ENCODE measurements at places on chromosomes 11 and 22. TPM values are rescaled to one million over a fixed set of nuclear protein-coding genes. Genes with fewer than 3 reads are reported as not detected.

GRCh38 chr22:27748349-27748748 is 53.2 kb downstream of the MN1 start:
- DNase-seq = no peak

GRCh38 chr22:48171271-48171691 is 1408.8 kb downstream of the TBC1D22A start:
- DNase-seq = no peak

GRCh38 chr11:60085909-60086308 is 2.6 kb upstream of the MS4A2 start:
- DNase-seq = no peak

DNA sequence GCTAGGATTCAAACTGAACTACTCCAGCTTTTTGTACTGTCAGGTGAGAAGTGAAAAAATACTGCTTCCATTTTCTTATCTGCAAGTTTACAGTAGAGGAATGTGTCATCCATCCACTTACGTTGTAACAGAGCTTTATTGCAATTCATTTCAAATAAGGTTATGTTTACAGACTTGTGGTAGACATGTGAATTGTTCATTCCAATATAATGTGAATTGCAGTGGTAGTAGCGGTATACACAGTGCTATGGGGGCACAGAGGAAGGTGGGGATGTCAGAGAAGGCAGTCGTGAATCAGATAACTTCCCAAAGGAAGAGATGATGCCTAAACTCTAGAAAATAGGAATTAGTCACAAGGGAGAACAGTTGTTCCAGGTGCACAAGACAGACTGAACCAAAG is 42.5 kb downstream of the CEP57 start:
- no peak for DNase-seq

DNA sequence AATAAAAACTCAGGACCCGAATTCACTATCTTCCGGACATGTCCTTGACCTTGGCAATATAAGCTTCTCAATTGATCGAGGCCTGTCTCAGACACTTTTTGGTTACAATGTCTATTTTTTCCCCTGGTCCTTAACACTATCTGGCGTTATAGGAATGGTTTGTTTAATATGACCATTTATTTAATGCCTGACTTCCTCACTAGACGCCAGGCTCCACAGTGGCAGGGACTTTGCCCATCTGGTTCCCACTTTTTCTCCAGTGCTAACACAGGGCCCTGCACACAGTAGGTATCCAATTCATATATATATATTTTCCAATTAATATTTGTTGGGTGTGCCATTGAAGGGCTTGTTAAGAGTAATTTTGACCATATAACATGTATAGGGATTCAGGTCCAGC is 7.9 kb upstream of the CBX6 start:
- no peak for DNase-seq

DNA sequence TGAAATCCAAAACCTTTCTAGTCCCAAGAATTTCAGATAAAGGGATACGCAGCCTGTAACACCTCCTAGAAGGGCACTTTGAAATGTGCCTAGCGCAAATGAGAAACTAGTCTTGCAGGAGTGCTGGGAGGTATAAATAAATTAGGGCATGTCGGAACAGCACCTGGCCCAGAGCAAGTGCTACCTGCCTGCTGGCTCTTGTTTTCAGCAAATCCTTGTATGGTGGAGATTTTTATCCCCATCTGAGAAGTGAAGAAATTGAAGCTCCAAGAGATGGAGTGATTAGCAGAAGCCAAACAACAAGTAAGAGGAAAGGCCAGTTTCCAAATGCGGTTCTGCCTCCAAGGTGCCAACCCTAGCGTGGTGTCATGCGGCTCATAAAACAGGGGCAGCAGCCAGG is 36.7 kb upstream of the TFIP11 start:
- DNase-seq = no peak

- DNase-seq = no peak
These were observed 23.8 kb upstream of the OAF start for GRCh38 chr11:120186774-120187591.

DNA sequence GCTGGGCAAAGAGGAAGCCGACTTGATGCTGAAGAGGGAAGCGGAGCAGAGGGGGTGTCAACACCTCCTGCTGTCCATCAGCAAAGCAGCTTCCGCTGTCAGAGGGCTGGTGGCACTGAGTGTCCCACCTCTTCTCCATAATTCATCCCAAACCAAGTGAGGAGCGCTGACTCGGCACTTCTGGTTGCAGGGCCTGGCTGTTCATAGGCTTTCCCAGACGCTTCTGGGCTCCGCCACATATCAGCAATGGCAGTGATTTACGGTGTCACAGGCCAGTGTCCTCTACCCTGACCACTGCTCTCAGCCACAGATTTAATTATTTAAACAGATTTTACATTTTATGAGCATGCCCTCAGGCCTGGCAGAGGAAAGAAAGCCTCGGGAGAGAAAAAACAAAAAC is 70.1 kb upstream of the TENM4 start:
- DNase-seq = no peak

- no peak for DNase-seq
These were observed 60.1 kb downstream of the RAB30 start for GRCh38 chr11:83011333-83012167.

- no peak for DNase-seq
These were observed 9.4 kb upstream of the SOX6 start for GRCh38 chr11:16365581-16366228.

DNA sequence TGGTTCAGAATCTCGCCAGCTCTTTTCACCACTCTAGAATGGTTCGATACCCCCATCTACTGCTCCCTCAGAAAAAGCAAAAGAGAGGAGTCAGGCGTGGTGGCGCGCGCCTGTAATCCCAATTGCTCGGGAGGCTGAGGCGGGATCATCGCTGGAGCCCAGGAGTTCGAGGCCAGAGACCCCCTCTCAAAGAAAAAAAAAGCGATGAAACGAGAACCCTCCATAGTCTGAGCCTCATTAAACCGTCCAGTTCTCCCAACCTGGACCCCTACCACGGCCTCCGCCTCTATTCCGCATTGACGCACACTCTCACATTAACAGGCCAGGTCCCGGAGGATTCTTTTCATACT is 439 bp downstream of the SPA17 start:
- DNase-seq = no peak

DNA sequence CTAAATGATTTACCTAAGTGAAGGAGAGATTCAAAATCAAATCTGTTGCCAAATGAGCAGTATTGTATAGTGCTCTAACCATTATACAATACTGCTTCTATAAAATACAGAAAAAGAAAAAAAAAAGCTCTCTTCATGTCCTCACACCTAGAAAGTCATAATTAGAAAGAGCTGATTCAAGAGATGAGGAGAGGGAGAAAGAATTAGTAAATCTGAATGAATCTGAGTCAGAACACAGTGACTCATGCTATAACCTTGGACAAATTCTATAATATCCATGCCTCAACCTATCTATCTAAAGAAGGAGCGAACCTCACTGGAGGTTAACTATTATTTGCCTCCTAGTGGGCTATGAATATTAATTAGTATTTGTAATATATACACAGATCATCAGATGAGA is 29.4 kb downstream of the AMBRA1 start:
- DNase-seq = no peak

GRCh38 chr11:126514061-126514693 is 158.7 kb downstream of the ST3GAL4 start:
- no peak for DNase-seq

DNA sequence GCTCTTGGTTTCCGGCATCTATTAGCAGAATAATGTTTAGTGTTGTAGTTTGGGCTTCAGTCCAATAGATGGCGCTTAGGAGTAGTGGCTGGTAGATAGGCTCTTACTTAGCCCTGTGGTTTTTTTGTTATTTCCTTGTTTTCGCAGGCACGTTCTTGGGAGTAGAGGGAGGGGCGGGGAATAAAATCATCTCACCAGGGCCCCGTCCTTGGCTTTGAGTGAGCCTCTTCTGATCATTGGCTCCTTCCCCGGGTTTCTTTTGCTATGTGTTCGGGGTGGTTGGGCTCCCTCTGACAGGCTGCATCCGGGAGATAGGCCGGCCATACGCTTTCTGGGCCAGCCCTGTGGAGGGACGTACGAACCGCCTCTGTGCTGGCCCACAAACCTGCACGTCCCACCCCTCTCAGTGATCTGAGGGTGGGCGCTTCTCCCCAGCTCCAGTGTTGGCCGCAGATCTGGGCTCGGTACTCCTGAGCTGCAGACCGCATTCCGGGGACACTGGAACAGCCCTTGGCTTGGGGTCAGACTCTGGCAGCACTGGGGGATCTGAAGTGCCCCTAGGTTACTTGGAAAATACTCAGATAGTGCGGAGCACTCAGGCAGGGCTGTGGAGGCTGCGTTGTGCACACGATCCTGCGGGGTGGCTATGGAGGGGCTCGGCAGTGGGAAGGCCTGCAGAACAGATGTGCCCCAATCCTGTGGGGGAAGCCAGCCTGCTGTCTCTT is 217.0 kb downstream of the DYNC2H1 start:
- DNase-seq = peak; percentile 27

GRCh38 chr11:58003036-58003435 is 20.6 kb upstream of the OR9Q1 start:
- no peak for DNase-seq

- DNase-seq = no peak
These were observed 54.9 kb downstream of the MTNR1B start for GRCh38 chr11:93024369-93024768.

DNA sequence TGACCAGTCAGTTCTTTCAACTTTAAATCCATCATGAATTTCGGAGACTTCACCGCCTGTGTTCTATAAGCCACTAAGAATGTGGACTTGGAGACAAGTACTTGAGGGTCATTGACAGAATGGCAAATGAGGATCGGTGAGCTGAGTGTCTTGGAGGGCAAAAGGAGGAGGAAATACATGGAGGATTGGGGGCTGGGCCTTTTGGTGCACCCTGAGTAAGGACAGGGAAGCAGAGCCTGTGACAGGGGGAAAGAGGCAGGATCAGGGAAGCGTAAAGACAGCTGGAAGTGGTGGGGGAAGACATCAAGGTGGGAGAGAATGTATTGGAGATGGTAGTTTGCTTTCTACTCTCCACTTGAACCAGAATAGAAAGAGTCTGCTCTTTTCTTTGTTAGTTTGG is 70.4 kb upstream of the MTMR2 start:
- no peak for DNase-seq

DNA sequence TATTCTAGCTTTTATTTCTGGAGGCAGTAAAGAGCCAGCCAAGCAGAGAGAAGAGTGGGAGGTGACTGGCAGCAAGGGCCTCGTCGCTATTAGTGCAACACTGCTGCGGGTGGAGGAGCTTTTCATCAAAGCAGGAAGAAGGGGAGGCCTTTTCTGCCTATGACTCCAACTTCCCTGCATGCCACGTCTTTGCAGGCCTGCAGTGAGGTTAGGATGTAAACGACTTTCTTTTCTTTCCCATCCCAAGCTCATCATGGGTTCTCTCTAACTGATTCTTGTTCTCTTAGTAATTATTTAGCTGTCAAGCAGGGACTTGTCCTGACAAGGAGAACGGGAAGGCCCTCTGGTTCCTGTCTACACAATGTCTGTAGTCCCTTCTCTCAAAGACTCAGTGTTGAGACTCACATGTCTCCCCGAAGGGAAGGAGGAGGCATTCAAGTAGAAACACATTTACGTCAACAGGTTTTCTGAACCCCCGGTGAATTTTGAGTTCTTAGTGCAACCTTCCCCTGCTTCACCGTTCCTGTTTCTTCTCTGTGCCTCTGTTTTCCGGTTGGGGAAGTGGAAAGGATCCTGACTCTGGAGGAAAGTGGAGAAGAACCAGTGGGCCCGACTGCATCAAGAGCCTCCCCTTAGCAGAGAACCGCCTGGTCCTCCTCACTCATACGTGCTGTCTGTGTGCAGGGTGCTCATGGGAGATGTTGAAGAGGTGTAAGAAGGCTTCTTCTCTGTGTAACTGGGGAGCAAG is 56.9 kb downstream of the PACS1 start:
- peak; percentile 80 for DNase-seq

- peak; percentile 73 for DNase-seq
These were observed 7.3 kb downstream of the USP47 start for GRCh38 chr11:11848891-11849746.

GRCh38 chr22:50473855-50474671 is 772 bp downstream of the SBF1 start:
- DNase-seq = peak; percentile 49

DNA sequence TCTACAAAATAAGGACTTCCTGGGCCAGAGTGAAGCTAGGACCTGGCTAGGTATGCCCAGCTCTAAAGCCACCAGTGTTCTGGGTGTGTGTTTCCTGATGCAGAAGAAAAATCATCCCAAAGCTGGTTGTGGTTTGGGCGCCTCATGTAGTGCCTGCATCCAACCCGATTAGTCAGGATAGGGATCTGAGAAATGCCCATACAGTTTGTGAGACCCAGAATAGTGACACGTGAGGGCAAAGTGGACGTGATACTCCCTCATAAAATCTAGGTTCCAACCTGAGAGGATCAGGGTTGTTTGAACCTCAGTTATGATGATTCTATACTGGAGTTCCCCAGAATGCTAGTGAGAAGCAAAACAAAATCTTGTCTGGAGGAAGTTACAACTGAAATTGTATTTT is 238.4 kb downstream of the TBC1D22A start:
- no peak for DNase-seq

GRCh38 chr11:65429068-65429681 is 6.6 kb downstream of the NEAT1 start:
- DNase-seq = peak; percentile 63

Gene NNMT
- not detected for total RNA-seq

Gene CATSPERZ
- not detected for total RNA-seq

Gene JAML
- 71.5 TPM for total RNA-seq

Gene ESAM
- total RNA-seq = 3.0 TPM

Gene PARVA
- total RNA-seq = 0.30 TPM

Gene CDC42EP2
- 1.9 TPM for total RNA-seq

Gene RAB39A
- not detected for total RNA-seq

Gene SLC17A6
- not detected for total RNA-seq

Gene TTC36
- not detected for total RNA-seq

Gene POU2AF1
- total RNA-seq = 4.8 TPM

Gene CCDC157
- total RNA-seq = 7.1 TPM

Gene FAM180B
- total RNA-seq = 0.27 TPM

Data from CD4-positive, CD25-positive, alpha-beta regulatory T cell (primary cell).